ENCODE measurements at places on chromosomes 4 and X.

GRCh38 chrX:152276277-152276676 is 137.9 kb upstream of the MAGEA10 start:
- DNase-seq = no peak

- DNase-seq = no peak
Observed at GRCh38 chr4:6217716-6218381, 17.5 kb upstream of the JAKMIP1 start.

DNA sequence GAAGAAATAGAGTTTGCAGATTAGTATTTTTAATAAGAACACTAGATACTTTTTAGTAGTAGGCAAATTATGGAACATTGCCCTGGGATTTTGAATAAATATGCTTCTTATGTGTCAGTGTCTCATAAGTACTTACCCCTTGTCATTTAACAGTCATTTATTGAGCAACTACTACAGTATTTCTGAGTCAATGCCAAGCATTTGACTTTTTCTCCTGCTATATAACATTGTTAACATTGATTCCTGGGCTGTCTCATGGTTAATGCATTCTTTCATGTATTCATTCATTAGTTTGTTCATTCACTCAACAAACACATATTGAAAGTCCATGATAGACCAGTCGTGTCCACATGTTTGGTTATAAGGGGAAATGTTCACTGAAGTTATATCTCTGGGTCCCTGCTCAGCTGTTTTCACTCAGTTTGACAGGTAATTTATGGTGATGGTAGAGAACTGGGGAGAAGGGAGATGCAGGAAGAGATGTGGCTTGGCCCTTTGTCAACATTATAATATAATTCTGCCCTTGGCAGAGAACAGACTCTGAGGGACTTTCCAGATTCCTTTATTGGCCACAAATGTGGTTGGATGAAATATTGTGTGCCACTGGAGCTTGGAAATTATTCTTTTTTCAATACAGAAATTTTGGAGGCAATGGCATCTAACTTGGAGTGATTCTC is 49.8 kb downstream of the OSTC start:
- DNase-seq = no peak

DNA sequence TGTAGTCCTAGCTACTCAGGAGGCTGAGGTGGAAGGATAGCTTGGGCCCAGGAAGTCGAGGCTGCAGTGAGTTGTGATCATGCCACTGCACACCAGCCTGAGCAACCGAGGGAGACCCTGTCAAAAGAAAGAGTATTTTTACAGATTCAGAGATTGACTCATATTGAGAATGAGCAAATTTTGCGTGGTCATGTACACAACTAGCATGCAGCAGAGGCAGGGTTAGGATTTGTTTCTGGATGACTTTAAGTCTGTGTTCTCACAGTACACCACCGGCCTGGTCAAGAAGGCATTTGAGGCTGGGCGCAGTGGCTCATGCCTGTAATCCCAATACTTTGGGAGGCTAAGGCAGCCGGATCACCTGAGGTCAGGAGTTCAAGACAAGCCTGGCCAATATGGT is 44.8 kb upstream of the CBR4 start:
- no peak for DNase-seq

- no peak for DNase-seq
Observed at GRCh38 chr4:2935762-2936743, 27.2 kb downstream of the NOP14 start.

DNA sequence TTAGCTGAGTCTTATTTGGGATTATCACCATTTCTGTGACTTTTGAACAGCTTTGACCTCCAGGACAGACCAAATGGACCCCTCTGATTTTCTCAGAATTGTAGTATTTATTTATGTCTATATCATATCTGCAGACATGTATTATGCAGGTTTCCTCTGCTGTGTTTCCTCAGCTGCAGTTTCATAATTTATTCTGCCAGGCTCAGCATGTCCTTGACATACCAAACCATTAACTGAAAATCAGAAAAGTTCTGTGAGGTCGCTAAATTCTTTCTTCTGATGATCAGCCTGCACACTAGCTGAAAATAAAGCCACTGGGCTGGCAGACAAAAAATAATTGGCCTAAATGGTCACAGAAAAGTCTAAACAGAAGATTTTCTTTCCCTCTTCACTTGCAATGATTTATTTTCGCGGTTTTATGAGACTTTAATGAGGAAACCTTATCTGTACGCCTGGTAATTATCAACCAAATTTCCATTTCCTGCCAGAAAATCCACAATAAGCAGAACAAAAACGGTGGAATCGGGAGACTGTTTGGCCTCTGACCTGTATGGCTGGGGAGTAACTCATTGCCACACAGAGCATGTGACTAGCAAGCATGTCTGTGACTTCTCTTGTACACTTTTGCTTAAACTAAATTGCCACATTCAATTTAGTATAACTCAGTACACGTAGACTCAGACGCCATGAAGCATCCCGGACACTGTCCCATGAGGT is 150.9 kb downstream of the ENPP6 start:
- peak; percentile 57 for DNase-seq

DNA sequence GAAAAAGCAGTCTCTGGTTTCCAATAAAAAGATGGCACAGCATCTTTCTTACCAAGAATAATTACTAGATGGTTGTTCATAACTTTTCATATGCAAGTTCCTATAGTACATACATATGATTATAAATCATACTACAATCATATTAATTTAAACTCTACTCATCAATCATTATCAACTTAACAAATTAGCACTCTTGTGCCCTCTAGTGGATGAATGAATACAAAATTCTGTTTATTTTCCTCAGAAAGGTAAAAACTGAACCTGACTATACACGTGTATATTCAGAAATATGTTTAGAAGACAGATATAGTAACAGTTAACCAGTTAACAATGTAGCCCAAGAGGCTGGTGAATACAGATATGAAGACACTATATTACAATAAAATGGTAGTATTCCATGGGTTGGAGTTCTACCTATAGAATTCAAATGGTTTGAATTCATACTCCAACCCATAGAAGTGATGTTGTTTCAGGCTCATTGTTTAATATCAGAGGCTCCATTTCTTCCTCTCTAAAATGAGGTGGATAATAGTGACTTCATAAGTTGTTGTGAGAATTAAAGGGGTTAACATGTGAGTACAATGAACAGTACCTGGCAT is 100.0 kb downstream of the ADAMTS3 start:
- no peak for DNase-seq

DNA sequence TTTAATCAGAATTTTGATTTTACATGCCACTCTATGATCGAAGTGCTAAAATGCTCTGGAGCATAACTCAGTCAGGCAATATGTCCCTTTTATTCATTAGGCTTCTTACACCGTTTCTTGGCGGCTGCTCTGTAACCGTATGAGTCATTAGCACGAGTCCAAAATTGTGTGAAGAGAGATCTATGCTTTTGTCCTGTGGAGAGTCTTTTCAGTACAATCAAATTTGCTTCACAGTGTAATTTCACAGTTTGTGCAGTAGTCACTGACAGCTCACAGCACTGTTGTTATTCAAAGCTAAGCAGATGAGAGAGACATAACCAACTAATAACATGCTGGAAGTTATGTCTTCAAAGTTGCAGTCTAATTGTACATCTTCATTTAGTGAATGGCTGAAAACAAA is 167.8 kb downstream of the PCDH10 start:
- DNase-seq = no peak

GRCh38 chr4:147731580-147732517 is at the start of gene ARHGAP10:
ARHGAP10 (plus strand) TSS chr4:147732088; CDS start chr4:147732302, 214 bp downstream.
- DNase-seq = peak; percentile 83

DNA sequence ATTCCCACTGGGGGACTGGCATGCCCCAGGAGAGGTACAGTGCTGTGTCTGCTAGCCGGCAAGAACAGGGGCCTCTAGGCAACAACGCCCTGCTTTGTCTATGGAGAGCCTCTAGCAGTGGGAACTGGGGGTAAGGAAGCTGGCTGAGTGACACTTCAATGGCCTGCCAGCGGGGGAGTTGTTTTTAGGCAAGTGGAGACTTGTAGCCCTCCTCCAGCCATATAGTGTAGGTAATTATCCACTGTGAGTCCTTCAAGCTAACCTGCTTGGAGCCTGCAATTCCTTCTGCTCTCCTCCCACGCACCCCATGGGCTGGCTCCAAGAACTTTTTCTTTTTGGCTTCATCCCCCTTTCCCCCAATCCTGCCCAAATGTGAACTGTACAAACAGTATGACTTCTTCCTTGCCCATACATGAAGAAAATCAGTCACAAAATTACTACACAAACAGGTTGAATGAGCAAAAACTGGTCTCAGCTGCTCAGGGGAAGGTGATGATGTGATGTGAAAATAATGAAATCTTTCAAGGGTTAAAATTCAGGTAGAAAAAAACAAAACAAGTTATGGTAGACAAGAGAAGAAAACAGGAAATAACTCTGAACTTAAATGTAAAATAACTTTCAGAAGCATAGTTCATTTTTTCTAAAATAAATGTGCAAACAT is 33.1 kb downstream of the LEF1 start:
- no peak for DNase-seq

GRCh38 chr4:38757945-38758600 is 24.7 kb downstream of the TLR10 start:
- peak; percentile 16 for DNase-seq

- DNase-seq = no peak
Observed at GRCh38 chrX:139831017-139831416, 101.8 kb downstream of the ATP11C start.

DNA sequence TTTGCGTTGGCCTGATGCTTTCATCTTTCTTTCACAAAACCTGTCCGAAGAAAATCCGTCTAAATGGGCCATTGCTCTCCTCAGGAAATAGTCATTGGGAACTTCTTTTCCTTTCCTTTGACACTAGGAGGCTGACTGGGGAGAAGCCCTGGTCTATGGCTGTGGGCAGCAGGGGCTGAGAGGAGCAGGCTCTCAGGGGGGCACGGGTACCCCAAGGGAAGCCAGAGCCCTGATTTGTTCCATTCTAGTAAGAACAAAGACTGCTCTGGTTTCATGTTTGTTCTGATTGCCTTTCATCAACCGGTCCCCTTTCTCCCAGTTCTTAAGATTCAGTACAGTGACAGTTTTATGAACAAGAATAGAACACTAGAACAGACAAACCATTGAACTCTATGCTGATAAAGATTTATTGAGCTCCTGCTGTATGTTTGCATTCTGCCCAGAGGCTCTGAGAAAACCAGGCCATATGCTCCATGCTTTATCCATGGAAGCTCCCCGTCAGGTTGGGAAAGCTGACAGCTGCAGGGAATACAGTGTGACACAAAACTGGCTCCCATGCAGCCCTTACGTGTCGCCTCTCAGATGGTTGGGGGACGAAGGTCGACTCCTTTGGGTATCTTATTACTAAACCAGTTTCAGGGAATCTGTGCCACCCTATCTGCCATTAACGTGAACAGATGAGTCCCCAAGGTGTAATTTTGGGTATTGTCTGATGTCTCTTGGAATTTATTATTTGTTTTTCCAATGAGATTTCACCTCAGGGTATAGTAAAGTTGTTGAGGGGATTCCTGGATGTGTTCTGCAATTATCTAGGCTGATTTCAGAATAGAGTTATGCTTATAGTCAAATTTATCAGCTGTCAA is 72.4 kb upstream of the MSANTD1 start:
- peak; percentile 74 for DNase-seq

DNA sequence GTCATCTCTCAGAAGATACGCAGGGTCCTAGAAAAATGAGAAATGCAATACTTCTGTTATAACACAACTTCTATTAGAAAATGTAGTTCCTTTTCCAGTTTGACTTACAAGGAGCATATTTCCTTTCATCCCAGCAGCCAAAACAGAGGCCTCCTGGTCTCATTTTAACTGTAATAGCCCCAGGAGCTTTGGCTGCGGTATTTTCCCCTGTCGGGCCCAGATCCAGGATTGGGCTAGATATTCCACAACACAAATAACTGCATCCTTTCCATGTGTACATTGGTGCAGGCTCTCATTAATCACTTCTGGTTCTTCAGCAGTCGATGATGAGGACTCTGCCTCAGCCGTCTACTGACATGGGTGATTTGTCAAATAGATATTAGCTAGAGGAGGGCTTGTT is 166.1 kb downstream of the TENM3 start:
- no peak for DNase-seq

- DNase-seq = no peak
Observed at GRCh38 chrX:1012678-1013300, 199.7 kb downstream of the CRLF2 start.

DNA sequence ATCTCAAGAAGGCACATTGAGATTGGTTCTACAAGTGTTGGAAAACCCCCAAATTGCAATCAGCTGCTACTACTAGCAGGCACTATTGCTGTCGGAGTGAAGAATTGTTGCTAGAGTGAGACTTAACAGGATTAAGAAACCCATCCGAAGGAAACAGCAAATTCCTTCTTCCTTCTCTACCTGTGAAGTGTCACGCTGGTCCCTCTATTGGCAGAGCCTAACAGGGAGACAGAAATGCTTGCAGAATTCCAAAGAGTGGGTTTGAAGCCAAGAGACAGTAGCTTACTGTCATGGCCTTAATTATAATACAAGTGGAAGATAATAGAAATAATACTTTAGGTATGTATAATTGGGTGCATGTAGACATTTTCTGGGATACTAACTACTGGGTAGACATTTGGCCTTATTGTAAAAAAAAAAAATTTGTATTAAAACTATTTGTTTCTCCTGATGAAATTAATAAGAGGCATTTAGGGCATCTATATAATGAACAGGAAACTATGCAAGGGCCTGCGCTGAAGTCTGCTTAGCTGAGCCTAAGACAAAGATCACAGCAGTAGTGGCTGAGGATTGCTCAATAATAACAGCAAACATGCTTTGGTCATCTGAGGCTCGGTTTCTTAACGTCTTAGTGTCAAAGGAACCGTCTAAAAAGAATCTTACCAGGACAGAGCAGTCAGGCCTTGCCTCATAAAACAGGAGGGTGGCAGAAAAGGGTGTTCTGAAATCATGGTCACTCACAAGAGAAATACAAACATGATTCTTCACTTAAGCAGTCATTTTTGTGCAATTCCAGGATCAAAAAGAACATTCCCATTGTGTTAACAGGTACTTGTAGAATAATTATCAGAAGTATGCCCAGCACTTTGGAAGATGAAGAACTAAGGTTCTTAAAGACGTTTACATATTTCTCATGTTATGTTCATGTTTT is 40.8 kb downstream of the FAM241A start:
- peak; percentile 31 for DNase-seq

GRCh38 chr4:81557306-81557705 is 85.6 kb upstream of the RASGEF1B start:
- DNase-seq = no peak

DNA sequence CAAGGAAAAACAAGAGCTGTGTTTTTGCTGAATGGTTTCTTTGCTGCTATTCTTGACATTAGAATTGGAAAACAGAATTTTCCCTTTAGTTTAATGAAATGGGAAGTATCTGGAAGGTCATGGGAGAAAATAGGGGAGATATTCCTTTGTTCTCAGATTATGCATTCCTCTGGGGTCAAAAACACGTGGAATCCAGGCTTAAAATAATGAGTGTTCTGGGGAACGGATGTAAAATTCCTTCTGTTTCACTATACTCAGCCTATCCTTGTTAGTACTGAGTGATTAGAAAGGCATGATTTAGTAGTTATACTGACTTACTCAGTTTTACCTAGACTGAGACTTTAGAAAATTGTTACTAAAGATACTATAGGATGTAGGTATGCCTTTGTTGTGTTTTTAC is 107.3 kb downstream of the ARHGAP10 start:
- DNase-seq = no peak

DNA sequence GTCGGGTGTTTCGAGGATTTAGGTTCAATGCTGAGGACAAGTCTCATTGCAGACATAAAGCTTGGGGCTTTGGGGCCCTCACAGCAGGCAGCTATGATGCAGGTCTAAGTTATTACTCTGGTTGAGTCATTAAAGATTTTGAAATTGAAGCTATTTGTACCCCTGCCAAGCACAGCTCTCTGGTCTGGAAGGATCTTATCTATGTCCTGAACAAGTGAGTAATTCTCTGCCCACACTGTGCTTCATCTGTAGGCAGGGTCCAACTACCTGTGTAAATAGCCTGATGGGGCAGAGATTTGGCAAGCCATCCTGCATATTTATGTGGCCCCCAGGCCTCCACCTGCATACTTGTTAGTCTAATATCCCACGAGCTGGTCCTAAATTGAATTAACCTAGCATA is 41.4 kb upstream of the MAGEA4 start:
- no peak for DNase-seq

Data from large intestine (tissue), 12 donors.